Activated B cell treated with CpG ODN at 0.5 μM for 24 hours (primary cell): ENCODE measurements at places on chromosomes 5 and 9.
A peak's percentile ranks its signal among the peaks of the same experiment; 100 is the strongest.

DNA sequence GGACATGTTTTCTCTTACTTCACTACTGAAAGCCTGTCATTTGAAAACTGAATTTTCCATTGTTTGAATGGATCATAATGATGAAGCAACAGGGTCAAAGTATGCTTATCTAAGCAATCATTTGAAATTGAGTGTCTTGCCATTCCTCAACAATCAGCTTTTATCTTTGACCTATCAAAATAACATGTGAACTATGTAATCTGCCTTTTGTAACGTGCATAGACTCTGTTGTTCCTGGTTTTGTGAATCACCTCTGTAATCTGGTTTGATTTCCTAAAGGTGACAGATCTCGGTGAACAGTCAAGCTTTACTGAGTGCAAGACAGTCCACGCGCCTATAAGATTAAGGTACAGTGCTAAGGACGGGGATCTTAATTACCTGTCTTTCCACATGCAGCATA lies 3.3 kb downstream of the MEF2C start:
- DNase-seq, result no peak

GRCh38 chr9:112925058-112925641 lies 34.5 kb upstream of the SLC46A2 start:
- DNase-seq, result no peak

- no peak for DNase-seq
These were observed 2292.6 kb upstream of the C9orf72 start for GRCh38 chr9:29865764-29866313.

DNA sequence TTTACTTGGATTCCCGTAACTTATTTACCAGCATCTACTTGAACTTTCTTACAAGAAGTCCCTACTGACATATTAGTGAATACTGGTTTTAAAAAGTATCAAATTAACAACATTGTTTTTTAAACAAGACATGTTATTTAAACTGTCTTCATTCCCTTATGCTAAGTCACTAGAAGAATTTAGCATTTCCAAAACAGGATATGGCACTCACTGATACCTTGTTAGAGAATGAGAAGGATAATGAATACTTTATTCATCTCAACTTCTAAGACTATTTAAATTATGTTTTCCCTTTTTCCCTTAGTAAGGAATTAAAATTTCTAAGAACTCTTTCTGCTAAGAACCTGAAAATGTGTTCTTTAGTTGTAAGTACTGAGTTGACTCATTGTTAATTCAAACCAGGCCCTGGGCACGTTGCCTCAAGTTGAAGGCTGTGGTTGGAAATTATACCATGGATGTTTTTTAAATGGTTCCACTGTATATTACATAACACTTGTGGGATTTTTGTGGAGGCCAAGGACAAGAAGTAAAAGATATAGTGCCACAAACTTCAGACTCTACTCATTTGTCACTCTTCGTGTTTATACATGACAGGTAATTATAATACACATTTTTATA lies 219.0 kb upstream of the EDIL3 start:
- no peak for DNase-seq

DNA sequence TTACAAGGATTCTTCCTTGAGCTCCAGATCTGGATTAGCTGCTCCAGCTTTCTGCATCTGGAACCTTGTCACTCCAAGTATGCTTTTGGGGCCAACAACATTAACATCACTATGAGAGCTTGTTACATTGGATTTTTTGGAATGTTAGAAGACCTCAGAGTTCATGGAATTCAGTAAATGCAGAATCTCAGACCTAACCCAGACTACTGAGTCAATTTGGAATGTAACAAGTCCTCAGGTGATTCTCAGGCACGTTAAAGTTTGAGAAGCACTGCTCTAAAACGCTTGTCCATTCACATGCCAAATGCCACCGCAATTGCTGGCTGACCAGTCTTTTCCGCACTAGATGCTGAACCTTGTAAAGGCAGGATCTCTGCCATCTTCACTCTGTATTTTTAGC lies 251.4 kb upstream of the TRIM32 start:
- DNase-seq, result no peak

DNA sequence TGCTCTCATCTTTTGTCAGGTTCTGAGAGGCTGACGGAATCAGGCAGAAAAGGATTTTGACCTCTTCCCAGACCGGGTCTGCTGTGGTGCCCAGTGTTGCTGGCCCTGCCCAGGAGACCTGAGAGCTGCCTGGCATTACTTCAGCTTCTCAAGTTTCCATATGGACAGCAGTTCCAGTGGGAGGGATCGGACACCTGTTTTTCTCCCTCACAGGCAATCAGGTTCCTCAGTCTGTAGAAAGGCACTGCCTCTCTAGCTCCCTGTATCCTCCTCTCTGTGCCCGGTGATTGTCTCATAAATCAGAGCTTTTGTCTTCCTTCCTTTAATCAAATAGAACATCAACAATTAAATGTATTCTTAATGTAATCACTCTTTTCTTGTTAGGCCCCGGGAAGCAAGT lies 198.7 kb downstream of the SEMA6A start:
- no peak for DNase-seq

- DNase-seq, result no peak
These were observed 46.8 kb upstream of the ANKRD55 start for GRCh38 chr5:56279979-56280378.

DNA sequence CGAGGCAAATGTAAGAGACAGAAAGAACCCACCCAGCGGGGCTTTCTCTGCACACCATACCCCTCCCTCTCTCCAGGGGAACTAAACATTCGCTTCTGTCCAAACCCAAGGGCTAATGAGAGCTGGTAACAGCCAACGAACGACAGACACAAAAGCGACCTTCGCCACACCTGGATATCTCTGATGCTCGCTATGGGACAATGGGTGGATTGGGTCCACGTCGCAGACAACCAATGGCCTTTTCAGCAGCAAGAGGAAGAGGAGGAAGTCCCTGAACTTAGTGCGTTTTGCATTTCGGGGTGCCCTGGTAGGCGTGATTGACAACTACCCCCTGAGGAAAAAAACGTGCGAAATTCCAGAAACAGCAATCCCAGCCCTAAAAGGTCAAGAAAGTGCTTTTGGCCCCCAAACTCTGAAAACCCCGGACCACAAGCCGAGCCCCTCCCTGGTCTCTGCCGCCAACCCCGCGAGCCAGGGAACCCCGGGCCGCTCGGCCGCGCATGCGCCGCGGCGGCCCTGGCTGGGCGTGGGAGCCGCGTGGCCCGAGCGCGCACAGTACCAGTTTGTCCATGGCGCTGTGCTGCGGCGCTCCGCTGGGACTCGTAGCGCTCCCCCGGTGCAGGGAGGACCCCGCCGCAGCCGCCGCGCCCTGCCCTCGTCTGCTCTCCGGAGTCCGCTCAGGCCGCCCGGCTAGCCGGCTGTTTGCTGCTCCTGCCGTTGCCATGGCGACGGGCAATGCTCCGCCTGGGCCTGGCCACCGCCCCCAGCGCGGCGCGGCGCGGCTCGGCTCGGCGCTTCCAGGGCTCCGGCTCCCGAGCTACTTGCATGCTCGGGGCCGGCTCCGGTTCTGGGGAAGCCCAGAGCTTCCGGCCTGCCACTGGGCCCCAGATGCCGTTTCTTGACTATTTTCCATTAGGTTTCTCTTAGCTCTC lies 66.9 kb upstream of the DNAH5 start:
- DNase-seq, result peak; percentile 72

GRCh38 chr5:1792842-1793266 lies 6.8 kb downstream of the MRPL36 start:
- DNase-seq, result no peak

- DNase-seq, result no peak
These were observed 123.0 kb downstream of the C9orf50 start for GRCh38 chr9:129497813-129498450.

GRCh38 chr9:116549061-116549664 lies 137.9 kb upstream of the TRIM32 start:
- DNase-seq, result no peak

- no peak for DNase-seq
These were observed 33.8 kb upstream of the ACO1 start for GRCh38 chr9:32350682-32351081.

DNA sequence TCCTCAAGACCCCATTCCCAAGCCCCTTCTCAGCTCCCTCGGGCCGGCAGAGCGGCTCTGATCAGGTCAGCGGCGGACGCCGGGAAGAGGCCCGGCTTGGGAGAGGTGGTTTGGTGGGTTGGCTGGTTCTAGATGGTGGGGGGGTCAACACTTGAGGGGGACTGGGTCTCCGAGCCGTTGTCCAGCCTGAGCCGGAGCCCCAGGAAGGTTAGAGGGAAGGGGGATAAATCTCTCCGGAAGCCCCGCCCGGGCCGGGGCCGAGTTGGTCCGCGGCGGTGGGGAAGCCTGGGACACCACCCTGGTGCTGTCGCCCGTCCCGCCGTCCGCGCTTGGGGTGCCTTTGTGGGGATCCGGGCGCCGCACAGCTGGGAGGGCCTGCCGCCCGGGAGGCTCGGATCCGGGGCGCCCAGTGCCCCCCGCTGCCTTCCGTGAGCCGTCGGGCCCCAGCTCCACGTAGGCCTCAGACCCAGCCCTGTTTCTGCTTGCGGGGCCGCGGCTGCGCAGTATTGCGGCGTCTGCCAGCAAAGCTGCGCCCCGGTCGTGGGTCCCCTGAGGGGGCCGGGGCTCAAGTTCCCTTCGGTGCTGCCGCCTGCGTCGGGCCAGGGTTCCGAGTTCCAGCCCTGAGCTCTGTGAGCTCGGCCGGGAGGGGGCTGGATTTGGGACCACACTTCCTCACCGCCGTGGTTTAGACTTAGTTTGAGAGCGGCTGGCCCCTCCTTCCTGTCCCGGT lies 542 bp upstream of the TRIM52 start:
- peak; percentile 78 for DNase-seq

DNA sequence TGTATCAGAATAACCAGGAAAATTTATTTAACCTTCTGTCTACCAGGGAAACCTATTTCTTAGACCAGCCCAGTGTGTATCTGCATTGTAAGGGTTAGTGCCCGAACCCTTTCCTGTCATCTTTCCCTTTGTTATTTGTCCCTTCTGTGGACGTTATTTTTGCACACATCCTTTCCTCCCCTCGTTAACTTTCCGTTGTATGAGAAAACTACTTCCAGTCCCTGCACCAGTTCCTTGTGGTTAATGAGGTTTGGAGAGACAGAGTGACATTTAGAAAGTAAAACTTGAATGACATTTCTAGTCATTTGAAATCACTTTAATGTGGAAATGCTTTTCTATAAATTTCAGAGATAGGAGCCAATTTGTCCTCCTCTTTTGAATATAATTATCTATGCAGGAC lies 4.3 kb upstream of the IFNB1 start:
- no peak for DNase-seq

- DNase-seq, result no peak
These were observed 186.7 kb downstream of the KIAA0825 start for GRCh38 chr5:94431696-94432095.

DNA sequence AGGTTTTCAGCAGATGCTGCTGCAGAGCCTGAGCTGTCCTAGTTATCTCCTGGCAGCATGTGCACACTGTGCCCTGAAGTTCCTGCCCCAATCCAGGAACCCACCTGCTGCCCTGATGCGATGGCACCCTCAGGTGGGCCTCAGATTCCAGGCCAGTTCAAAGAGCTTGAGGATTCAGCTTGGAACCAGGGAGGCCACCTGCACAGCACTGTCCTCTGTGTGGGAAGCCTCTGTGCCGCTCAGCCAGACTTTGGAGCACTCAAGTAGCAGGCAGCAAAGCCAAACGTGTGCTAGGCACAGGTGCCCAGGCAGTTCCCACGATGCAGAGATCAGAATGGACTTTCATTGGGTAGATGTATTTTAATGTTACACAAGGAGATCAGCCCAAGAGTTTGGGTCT lies 132.8 kb upstream of the RAPGEF1 start:
- DNase-seq, result no peak

DNA sequence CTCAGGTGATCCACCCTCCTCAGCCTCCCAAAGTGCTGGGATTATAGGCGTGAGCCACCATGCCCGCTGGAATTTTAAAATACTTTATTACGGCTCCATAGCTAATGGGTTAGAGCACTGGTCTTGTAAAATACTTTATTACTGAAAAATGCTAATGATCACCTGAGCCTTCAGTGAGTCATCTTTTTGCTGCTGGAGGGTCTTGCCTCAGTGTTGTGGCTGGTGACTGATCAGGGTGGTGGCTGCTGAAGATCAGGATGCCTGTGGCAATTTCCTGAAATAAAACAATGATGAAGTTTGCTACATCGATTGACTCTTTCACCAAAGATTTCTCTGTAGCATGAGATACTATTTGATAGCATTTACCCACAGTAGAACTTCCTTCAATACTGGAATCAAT lies 26.0 kb upstream of the GNE start:
- DNase-seq, result no peak

DNA sequence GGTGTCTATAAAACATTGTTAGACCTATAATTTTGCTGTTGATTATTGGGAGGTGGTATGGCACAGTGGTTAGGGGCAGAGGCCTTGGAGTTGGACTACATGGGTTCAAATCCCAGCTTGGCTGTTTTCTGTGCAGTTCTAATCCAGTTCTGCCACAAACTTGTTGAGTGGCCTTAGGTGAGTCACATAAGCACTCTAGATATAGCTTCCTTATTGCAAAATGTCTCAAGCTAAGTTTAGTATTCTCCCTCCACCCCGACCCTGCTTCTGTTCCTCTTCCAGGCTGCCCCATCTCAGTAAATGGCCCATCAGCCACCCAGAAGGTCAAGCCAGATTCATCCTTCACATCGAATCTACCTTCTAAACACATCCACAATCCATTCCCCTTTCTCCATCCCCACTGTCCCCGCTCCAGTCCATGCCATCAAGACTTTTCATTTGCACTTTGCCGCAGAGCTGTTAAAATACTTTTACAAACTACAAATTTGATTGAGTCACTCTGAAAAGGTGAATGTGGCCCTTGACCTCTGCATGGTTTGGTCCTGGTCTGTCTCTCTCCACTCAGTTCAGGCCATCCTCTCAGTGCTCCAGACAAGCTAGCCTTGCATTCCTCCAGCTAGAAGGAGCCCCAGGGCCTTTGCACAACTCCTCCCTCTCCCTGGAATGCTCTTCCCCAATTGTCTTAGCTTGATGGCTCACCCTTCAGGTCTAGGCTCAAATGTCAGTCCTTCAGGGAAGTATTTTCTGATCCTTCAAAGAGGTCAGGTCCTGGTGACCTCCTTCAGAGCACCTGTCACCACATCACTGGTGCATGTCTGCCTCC lies 10.0 kb upstream of the HDHD3 start:
- DNase-seq, result no peak

GRCh38 chr9:27548055-27548741 lies 18.6 kb upstream of the MOB3B start:
- no peak for DNase-seq

GRCh38 chr5:134171972-134172371 lies 4.8 kb downstream of the SKP1 start:
- no peak for DNase-seq

- no peak for DNase-seq
These were observed 107.0 kb downstream of the GPBP1 start for GRCh38 chr5:57280853-57281252.

GRCh38 chr9:105475302-105475701 lies 27.5 kb downstream of the FSD1L start:
- no peak for DNase-seq

- no peak for DNase-seq
These were observed 21.7 kb downstream of the LPAR1 start for GRCh38 chr9:111016426-111017045.

DNA sequence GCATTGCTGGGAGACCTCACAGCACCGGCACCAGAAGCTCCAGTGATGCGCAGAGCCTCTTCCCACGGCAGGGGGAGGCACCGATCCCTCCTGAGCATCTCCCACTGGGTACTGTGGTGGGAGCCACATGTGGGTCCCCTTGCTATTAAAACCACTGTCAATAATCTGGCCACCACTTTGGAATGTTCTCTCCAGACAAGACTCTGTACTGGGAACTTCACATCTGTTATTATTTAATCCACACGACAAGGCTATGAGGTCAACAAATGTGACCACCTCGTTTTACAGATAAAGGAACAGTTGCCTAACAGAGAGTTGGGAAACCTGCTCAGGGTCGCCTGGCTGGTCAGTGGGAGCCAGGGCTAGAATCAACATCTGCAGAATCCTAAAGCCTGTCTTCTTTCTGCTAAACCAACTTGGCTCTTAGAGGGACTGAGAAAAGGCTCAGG lies 72.7 kb downstream of the EPB41L4B start:
- DNase-seq, result no peak
